SK-N-SH treated with all-trans-retinoic acid at 6 μM for 48 hours (cell line): ENCODE measurements at places on chromosomes 12 and 14.
A peak's percentile ranks its signal among the peaks of the same experiment; 100 is the strongest.

DNA sequence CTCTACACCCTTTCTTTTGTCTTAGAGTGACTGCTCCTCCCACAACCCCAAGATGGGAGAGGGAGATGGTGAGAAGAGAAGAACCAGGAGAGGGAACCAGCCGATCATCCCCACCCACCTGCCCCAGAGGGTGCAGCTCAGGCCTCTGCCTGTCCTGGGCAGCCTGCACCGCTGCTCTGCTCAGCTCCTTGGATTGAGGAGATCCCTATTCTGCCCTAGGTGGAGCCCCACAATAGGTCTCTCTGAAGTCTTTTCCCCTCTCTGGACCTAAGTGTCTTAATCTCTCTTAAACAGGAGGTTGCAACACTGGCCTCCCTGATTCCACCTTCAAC is 2.2 kb downstream of the ANKRD33 start:
- ATAC-seq = no peak

DNA sequence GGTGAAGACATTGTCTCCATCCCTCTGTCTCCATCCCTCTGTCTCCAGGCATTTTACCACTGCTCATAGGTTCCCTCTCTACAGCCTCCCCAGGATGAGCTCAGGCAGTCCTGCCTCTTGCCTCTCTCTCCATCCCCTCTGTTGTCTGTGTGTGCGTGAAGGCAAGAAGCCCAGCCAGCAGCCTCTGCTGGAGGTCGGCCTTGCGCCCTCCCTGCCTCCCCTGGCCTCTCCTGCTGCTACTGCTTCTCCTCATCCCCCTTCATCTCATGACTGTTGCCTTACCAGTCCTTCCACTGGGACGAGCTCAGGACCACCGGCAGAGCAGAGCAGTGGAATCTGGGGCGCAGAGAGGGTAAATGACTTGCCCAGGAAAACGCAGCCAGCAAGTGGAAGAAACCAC is 3.2 kb downstream of the KRT80 start:
- no peak for ATAC-seq

GRCh38 chr12:45232756-45233372 is 17.0 kb downstream of the ANO6 start:
- peak; percentile 78 for ATAC-seq

DNA sequence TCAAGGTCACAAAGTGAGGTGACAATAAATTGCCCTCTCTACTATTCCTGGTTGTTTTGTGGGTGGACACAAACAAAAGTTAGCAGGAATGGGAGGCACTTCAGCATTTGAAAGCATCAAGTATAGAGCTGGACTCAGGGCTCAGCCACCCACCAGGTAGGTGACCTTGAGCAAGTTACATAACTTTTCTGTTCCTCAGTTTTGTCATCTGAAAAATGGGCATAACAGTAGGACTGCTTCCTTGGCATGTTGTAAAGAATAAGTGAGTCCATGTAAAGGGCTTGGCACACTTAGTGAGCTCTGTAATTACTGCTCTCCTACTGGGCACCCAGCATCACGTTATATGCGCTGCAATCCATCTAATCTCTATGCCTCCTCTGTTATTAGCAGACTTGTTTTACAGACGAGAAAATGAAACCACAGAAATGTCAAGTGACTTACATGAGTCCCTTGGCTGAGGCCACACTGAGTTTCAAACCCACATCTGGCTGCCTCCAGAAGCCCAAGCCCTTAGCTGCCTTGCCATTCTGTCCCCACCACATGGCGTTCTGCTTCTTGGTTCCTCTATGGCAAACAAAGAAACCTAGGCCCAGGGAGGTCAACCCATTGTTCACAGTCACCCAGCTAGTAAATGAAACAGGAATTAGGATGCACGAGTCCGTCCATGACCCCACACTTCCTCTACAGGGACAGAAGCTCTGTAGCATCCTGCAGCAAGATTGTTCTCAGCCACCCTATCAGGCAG is 63.2 kb upstream of the SLC24A4 start:
- ATAC-seq = no peak

GRCh38 chr14:101826351-101826750 is 64.8 kb downstream of the PPP2R5C start:
- ATAC-seq = no peak

GRCh38 chr12:107377596-107378385 is 284.4 kb upstream of the CRY1 start:
- ATAC-seq = no peak

- peak; percentile 63 for ATAC-seq
These were observed 7.5 kb upstream of the MSI1 start for GRCh38 chr12:120376416-120376815.

DNA sequence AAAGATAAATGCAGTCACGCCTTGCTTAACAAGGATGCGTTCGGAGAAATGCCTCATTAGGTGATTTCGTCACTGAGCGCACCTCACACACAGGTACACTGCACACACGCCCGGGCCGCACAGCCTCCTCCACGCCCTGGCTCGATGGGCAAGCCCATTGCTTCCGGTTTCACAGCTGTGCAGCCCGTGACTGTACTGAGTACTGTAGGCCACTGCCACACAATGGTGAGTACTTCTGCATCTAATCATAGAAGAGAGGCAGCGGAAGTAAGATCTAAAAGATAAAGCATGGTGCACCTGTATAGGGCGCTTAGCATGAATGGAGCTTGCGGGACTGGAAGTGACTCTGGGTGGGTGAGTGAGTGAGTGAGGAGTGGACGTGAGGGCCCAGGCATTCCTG is 4.3 kb downstream of the RIMBP2 start:
- no peak for ATAC-seq

- ATAC-seq = no peak
These were observed 89.9 kb downstream of the TAOK3 start for GRCh38 chr12:118282767-118283166.

GRCh38 chr12:553216-554000 is 93.7 kb downstream of the B4GALNT3 start:
- ATAC-seq = no peak

GRCh38 chr14:33972583-33973081 is 21.8 kb upstream of the EGLN3 start:
- ATAC-seq = no peak

DNA sequence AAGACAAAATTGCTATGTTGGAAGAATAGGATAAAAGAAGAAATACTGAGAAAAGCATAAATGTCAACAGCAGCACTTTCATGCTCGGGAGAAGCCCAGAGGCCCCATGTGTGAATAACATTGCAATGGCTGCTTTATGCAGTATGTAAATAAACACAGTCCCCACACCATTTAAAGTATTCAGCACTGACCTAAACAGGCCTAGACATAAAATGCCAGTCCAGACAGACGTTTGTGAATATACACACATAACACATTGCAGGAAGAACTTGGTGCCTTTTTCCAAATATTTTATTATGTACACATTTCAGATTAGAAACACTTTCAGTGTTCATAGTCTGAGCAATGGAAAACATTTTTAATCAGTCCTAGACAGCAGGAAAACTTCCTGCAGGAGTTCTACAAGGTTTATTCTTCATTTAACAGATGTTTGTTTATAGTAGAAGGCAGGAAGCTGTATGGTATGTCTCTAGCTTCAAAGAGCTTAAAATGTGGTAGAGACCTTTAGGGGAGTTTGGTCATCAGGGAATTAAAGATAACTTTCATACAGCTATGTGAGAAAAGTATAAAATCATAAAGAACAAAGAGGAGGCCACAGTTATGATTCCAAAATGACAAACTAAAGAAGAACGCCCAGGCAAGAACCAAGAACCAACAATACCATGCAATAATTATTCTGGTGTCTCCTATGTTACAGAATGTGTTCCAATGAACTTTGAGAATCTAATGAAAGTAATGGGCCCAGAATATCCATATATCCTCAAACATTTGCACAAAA is 30.6 kb upstream of the SLC38A2 start:
- ATAC-seq = peak; percentile 64

DNA sequence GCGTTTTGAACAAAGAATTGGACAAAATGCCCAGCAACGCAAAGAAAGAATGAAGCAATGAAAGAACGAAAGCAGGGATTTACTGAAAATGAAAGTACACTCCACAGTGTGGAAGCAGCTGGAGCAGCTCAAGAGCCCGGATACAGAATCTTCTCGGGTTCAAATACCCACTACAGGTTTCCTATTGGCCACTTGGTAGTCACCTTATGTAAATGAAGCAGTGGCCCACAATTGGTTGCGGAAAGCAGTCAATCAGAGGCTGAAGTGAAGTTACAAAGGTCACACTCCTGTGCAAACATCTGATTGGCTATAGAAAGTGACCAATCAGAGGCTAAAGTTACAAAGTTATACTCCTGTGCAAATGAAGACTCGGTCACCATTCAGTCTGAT is 15.0 kb upstream of the PPP1R13B start:
- no peak; the same call in 1 of the 3 replicates for ATAC-seq

DNA sequence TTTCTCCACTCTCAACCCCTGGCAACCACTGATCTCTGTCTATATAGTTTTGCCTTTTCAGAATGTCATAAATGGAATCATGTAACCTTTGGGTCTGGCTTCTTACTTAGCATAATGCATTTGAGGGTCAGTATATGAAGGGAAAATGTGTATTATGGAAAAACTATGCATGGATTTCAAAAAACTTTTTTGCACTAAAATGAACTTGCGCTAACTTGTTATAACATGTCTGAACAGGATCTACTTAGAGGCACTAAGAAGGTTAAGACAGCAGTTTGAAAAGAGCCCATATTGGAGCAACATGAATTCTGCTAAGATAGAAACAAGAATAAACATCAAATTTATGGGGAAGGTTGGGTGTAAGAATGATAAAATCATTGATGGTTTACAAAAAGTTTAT is 29.1 kb downstream of the SLC39A9 start:
- ATAC-seq = no peak
